ENCODE measurements at places on chromosomes 7 and 10. TPM values are rescaled to one million over a fixed set of nuclear protein-coding genes. Genes with fewer than 3 reads are reported as not detected.

DNA sequence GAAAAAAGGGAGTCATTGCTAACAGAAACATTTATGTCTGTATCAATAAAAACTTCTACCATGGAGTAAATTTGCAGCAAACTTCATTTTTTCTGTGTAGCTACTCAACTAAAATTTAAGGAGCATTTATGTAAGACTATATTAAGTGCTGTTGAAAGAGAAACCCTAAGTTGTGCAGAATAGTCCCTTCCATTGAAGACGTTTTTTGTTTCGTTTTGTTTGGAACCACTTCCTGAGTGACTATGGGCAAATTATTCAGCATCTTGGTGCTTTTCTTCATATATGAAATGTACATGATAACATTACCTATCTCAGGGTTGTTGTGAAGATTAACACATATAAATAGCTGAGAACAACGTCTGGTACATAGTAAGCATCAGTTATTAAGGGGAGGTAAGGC is 24.3 kb downstream of the SEM1 start:
- DNase-seq = no peak

DNA sequence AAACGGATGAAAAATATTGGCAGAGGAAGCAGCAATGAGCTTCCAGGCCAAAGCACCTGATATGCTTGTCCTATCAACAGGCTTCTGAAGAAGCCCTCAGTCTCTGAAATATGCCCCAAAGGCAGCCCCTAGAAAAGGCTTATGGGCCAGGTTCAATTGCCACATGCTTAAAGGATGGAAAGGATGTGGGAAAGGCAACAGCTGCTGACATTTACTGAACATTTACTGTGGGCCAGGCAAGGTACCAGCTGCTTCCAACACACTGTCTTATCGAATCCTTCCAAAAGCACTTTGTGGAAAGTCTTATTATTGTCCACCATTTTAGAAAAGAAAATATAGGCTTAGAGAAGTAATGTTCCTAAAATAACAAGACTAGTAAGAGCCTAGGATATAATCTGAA is 56.5 kb downstream of the DOCK4 start:
- DNase-seq = no peak

- no peak for DNase-seq
These were observed 818.3 kb downstream of the MAGI2 start for GRCh38 chr7:78635026-78635793.

DNA sequence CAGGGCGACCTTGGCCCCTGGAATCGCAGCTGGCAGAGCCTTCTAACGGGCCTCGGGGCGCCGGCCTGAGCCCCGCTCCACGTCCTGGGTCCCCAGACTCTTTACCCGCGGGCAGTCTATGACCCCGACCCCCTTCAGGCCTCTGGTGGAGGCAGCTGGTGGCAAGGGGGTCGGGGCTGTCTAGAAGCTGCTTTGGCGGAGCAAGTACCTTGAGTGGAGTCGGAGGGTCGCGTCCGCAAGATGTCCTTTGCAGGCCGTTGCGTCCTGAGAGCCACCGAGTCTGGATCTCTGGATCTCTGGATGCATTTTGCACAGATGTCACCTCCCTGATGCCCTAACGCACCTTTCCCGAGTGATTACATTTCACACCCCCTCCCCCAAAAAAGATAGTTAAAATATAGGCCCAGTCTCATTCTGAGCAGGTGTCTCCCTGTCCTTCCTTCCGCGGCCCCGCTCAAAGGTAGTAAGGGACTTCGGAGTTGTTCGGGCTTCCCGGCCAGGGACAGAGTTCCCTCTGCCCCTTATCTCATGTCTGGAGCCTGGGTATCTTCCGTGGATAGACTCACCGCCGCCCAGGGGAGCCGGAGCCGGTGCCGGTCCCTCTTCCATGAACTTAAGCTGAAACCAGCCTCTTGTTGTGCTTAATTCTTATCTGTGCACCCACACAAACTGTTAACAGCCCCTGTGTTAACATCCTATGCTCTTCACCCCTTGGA is 457 bp downstream of the ACADSB start:
- peak; percentile 9 for DNase-seq

DNA sequence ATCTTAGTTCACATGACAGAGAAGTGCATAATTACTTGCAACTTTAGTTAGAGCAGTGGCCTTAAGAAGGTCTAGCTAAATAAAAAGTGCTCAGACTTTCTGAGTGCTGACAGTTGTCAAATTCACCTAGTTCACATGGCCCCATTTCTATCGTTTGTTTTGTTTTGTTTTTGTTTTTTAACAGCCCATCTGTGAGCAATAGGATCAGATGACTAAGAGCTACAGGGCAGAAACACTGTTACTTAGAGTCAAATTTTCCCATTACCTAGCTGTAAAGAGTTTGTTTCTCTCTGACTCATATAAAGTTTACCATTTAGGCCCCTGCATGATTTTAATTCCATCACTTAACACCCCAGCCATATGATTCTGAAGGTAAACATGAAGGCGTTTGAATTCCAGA is 18.8 kb downstream of the CAV1 start:
- no peak for DNase-seq

DNA sequence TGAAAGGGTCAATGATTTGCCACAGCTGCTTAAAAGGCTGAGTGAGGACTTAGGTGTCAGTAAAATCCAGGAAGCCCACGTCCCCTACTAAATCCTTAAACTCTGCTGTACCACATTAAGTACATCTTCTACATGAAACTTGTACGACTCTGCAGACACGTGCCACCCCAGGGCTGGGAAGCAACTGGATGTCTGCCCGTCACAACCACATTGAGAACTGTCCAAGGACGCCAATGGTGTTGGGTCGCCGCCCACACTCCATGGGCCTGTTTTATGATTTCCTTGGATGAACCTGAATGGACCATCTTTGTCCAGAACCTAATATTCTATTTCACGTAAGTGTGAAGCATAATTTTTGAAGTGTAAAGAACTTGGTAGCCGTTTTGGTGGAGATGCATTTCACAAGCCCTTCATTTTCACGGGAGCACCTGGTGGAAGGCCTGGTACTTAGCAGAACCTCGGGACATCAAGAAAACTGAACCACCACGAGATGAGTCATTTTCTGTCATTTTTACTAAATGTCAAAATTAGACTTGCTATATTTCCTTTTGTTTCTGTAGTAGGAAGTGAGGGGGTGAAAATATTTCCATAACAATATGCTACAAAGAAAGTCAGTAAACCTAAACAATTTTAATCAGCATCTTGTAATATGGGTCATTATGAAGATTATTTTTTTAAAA is 134.9 kb downstream of the SFMBT2 start:
- DNase-seq = no peak

- no peak for DNase-seq
These were observed 39.5 kb upstream of the YAE1 start for GRCh38 chr7:39526666-39527065.

DNA sequence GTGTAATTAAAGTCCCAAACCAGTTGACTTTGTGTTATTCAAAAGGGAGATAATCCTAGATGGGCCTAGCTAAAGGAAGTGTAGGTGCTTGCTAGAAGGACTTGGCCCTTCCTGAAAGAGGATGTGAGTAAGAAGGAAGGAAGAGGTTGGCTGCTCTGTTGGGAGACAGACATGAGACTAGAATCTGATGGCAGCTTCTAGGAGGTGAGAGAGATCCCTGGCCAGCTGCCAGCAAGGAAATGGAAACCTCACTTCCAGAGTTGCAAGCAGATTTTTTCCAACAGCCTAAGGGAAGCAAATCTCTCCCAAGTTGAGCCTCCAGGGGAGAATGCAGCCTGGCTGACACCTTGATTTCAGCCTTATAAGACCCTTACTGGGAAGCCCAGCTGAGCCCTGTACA is 368.4 kb upstream of the ZMIZ1 start:
- DNase-seq = peak; percentile 6

DNA sequence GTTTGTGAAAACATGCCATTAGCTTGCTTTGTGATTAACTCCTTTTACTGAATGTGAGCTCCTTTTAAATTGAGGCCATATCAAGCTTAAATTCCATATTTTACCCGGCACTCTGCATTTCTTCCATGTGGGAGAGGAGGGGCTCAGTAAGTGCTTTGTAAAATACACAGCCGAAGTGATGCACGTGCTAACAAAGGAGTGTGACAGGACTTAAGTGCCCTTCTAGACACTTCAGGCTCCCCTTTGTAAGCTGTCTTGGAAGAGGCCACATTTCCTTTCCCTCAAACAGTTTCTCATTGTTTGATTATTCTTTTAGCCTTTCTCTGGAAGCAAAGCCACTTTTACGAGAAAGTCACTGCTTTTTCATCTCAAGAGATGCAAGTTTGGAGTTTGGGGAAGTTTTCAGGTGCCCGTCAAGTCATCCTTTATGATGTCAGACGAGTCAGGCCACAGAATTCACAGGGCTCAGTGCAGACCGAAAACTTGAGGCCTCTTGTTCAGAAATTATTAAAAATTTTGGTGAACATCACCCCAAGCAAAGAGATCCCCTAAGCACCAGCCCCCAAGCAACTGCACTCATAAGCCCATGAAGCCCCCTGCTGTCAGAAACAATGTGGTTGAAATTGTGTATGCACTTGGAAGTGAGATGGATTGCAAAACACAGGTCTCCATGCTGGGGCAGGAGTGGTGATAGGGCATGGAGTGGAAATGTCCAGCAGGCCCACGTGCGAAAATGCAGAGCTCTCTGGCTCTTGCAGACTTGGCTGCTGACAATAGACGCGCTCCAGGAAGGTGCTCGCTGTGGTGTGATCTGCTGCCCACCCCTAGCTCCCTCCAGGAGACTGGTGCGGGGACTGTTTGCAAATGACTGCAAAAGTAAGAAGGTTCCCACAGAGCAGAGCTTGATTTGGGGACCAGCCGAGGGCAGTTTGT is 11.5 kb downstream of the IKZF1 start:
- DNase-seq = no peak

DNA sequence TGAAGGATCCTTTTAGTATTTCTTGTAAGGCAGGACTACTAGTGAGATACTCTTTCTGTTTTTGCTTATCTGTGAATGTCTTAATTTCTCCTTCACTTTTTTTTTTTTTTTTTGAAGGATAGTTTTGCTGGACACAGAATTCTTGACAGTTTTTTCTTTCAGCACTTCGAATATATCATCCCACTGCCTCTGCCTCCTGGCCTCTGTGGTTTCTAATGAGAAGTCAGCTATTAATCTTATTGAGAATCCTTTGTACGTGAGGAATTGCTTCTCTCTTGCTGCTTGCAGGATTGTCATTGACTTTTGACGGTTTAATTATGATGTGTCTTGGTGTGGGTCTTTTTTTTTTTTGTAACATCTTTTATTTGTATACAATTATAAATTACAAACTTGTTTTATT is 12.6 kb upstream of the WAC start:
- no peak for DNase-seq

DNA sequence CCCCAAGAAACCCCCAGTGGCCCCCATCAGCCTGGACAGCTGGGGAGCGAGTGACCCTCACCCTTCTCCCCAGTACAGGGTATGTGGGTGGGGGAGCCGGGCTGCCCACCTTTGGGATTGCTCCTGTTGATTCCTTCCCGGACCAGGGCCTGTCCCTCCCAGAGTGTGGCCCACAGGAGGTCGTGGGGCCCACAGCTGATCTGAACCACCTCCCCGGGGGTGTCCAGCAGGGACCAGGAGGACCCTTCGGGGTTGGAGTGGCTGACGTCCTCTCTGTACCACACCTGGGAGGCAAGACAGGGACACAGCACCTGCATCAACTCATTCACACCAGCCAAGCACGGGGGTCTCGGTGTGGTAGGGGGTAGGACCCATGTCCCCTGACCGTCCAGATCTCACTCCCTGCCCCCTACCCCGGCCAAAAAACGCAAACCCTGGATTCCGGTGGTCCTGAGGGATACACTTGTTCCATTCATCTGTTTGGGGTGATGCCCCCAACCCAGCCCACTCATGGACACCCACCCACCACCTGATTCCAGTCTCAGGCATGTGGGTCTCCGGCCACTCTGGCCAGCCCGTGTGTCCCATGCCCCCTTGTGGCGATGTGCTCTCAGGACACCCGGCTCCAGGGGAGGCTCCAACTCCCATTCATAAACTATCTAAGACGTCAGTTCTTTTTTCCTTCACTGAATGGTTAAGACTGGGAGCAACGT is 10.9 kb downstream of the TECPR1 start:
- no peak for DNase-seq

- DNase-seq = no peak
These were observed 78.0 kb upstream of the MACROH2A2 start for GRCh38 chr10:69974551-69975155.

DNA sequence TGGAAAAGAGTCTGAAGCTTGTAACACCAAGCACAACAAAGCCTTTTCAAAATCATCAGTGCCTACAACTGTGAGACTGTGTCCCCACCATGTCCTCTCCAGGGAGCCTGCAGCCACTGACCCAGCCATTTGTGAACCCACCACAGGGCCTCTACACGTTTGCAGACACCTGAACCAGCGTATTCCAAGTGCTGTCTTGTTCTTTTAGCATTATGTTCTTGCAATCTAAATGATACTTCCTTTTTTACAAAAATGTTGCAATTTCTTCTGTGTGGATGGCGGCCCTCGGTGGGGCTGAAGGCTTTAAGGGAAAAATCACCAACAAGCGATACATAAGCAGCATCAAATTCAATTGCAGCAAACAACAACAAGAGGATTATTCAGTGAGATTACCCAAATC is 403.2 kb upstream of the MGMT start:
- no peak for DNase-seq

- no peak for DNase-seq
These were observed 291.5 kb upstream of the NFE2L3 start for GRCh38 chr7:25860275-25861163.

GRCh38 chr7:147304376-147304775 is 1187.8 kb downstream of the CNTNAP2 start:
- DNase-seq = no peak

DNA sequence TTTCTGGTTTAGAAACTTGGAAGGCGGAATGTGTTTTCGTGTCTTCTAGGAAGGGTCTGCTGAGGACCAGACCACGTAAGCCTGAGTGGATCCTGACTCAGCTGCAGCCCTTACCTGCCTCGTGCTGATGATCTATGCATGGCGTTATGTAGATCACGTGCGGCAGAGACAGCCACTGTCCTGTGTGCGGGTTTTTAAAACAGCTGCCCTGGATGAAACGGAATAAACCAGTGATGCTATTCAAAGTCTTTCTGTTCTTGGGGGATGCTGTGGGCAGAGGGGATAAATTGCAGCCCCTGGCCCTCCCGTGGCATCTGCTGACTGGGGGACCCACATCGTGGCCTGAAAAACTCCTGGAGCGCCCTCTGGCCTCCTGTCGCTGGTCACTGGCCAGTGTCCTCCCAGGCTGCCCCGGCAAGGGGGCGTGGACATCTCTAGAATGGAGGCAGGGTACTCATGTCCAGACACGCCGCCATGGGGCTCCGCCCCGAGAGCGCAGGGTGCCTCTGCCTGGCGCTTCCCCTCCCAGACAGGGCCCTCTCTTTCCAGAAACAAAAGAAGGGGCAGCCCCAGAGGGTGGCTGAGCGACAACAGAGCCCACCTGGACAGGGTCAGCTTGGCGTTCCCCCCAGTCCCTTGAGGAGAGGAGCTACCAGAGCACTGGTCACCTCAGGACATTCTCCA is 13.2 kb downstream of the ALKBH4 start:
- peak; percentile 54 for DNase-seq

The METTL27 gene
- polyA plus RNA-seq = 24.7 TPM

The KIF11 gene
- polyA plus RNA-seq = 14.6 TPM

The FZD1 gene
- polyA plus RNA-seq = 1.5 TPM

The NUDCD3 gene
- polyA plus RNA-seq = 42.0 TPM

The GPER1 gene
- 0.03 TPM for polyA plus RNA-seq

The ETV1 gene
- 1.5 TPM for polyA plus RNA-seq
